Activated CD8-positive, alpha-beta memory T cell treated with anti-CD3 and anti-CD28 coated beads for 24 hours (primary cell): ENCODE measurements at places on chromosomes 16 and 17.

DNA sequence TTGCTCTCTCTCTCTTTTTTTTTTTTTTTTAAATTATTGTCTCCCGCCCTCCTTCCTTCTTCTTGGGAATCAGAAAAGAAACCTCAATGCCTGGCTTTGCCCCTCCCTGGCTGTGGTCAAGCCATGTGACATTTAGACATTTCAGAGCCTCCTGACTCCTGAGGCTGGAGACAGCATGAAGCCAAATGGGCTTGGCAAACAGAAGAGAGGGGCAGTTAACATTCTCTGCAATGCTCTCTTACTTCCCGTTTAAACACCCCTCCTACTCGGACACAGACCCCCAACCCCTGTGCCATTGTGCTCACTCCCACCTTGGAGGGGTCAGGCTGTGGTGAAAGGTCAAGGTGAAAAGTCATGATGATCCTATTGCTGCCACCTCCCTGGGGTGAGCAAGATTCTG lies 14.7 kb upstream of the MEOX1 start:
- no peak for DNase-seq

- DNase-seq = no peak
These were observed 42.4 kb upstream of the DOC2B start for GRCh38 chr17:223723-224471.

DNA sequence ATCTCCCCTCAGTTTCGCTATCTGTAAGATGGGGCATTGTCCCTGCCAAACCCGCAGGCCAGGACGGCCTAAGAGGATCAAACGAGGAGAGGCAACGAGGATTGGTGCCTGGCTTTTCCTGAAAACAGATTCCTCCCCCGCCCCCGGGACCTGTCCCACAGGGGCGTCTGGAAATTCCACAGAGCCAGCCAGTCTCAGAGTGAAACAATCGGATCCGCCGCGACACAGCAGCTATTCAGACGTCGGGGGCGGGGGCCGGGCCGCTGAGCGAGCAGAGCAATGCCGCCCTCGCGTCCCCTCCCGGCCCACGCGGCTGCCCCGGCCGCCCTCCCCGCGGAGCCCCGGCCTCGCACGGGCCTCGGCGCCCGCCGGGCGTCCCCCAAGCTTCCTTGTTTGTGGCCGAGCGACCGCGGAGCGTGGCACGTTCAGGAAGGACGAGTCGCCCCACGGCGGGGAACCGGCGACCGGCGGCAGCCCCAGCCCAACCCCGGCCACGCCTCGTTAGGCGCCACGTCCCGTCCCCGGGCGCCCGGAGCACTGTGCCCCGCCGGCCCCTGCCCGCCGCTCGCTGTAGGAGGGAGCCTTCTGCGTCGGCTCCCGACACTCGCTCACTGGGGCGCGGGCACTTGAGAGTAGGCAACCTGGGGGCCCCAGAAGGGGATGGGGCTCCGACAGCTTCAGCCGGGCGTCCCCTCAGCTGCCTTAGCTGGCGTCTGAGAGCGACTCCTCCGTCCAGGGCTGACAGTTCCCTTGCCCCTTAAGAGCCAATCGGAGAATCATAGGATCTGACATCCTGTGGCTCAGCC lies 29.6 kb upstream of the PHOSPHO1 start:
- DNase-seq = peak; percentile 85

DNA sequence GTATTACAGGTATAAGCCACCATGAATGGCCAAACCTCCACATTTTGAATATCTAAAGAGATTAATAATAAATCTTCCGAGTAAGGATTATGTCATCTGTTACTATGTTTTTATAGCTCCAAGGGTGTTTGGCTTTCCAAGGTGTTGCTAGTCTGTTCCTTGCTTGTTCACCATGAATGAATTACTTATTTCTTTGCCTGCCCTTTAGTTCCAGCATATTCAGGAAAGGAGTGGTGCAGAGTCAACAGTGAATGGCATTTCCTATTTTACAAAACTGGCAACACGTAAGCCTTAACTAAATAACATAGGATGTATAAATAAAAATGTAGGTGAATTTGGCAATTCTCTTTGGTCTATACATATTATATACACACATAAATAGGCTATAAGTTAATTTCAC lies 70.3 kb downstream of the MYO1D start:
- DNase-seq = no peak

DNA sequence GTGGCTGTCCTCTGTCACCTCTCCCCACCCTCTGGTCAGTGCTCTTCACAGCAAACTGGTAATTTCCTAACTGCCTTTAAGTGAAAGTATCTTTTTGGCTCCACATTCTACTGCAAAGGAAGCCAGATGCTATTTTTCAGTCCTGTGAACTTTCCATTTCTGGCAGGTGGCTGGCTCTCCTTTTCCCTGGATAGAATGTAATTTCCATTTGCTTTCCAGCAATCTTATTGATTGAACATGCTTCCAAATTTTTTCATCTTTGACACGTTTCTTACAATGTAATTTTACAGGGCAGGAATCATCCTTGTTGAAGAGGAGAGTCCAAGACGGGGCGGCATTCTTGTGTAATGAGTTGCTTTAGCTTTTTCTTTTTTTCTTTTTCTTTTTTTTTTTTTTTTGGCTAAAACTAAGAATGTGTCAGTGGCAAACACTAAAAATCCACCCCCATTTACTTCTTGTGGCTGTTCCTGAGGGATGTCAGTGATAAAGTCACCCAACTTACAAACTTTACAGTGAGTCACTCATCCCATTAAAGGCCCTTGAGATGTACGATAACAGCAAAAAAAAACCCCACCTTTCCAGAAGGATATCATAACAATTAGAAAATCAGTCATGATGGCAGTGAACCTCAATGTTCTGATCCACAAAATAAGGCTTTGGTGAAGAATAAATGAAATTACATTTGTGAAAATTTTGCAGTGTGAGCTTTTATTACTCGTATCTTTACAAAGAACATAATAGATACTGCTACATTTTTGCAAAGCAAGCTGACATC lies 29.4 kb upstream of the PRKCA start:
- no peak for DNase-seq
